ENCODE measurements at places on chromosomes 16 and 17. TPM values are rescaled to one million over a fixed set of nuclear protein-coding genes. Genes with fewer than 3 reads are reported as not detected.

The HLF gene
- total RNA-seq: 8.0 TPM

The WDR90 gene
- total RNA-seq: 13.4 TPM

The UMOD gene
- not detected for total RNA-seq

The SSH2 gene
- total RNA-seq: 8.6 TPM

The DNAJA2 gene
- total RNA-seq: 22.7 TPM

The HASPIN gene
- 0.08 TPM for total RNA-seq

The HBM gene
- not detected for total RNA-seq

The SMIM22 gene
- not detected for total RNA-seq

The SCIMP gene
- total RNA-seq: 5.7 TPM

The RTN4RL1 gene
- total RNA-seq: 1.8 TPM

The QPRT gene
- 79.4 TPM for total RNA-seq

The DOC2A gene
- total RNA-seq: not detected

The GPRC5C gene
- total RNA-seq: 34.2 TPM

The HOXB4 gene
- 0.75 TPM for total RNA-seq

The GGNBP2 gene
- total RNA-seq: 48.6 TPM

The TOP3A gene
- total RNA-seq: 37.5 TPM

The TMEM114 gene
- not detected for total RNA-seq

The RCVRN gene
- total RNA-seq: not detected

The TNFRSF13B gene
- total RNA-seq: 0.17 TPM

The TMEM208 gene
- total RNA-seq: 42.2 TPM

The CTF1 gene
- not detected for total RNA-seq

The SPNS3 gene
- 0.17 TPM for total RNA-seq

The OR3A3 gene
- total RNA-seq: not detected

The ABCC1 gene
- 6.9 TPM for total RNA-seq

The SCO1 gene
- total RNA-seq: 26.0 TPM

The SOX15 gene
- 0.17 TPM for total RNA-seq

The UTS2R gene
- not detected for total RNA-seq

The GCGR gene
- 20.7 TPM for total RNA-seq

The TACO1 gene
- 14.3 TPM for total RNA-seq

Measured in liver (tissue), 10 donors.